CD4-positive, alpha-beta T cell treated with Interleukin-4 for 1 hour (primary cell): ENCODE measurements at places on chromosomes 12 and 14.

- DNase-seq, result no peak
These were observed 5.0 kb upstream of the SLC38A4 start for GRCh38 chr12:46830731-46831334.

- DNase-seq, result no peak
These were observed 457.9 kb upstream of the FOXG1 start for GRCh38 chr14:28308734-28309133.

DNA sequence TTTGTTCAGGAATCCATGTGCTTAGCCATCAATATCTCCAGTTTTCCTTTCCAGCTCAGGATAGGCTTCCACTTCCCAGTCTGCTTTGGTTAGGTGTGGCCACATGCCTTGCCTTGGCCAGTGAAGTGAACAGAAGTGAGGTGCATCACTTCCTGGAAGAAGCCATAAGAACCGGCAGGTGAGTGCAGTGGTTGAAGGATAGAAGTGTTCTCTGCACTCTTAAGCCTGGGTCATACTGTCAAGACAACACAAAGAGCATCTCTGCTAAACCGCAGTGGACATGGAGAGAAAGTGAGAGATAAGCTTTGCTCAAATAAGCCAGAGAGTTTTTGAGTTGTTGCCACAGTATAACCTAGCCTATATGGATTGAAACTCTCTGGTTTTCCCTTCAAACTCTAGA is 11.4 kb downstream of the GNG2 start:
- no peak for DNase-seq

- no peak for DNase-seq
These were observed 35.4 kb downstream of the MEG3 start for GRCh38 chr14:100861188-100861936.

- DNase-seq, result no peak
These were observed 828.3 kb upstream of the TMEM132C start for GRCh38 chr12:127438512-127439244.

DNA sequence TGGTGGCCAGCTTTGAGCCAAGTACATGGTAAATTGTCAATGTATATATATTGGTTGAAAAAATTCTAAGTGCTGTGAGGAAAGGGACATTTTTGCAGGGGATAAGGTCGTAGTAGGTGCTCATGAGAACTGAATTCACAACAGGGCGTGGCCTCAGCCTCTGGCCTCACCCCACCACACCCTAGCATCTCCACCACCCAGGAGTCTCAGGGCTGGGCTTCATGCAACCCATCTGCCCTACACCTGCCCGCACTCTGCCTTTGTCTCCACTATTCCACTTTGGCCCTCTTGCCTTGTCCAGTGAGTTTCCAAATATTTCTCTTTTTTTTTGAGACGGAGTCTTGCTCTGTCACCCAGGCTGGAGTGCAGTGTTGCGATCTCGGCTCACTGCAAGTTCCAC is 22.1 kb upstream of the AQP2 start:
- DNase-seq, result no peak

DNA sequence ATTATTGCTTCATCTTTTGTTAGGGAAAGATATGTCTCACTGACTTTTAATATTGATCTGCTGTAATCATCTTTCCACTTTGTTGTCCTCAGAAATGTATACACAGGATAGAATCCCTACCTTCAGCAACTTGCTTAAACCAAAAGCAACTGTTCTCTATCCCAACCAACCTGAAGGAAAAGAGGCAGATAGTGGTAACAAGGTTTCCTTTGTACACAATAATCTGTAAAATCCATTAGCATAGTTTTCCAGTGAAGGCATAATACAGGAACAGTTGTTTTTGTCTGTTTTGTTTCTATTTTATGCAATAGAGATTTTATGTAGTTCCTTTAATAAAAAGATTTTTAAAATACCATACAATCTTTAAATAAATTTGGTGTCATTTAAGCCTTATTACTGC is 170.5 kb downstream of the PIK3C2G start:
- DNase-seq, result no peak

DNA sequence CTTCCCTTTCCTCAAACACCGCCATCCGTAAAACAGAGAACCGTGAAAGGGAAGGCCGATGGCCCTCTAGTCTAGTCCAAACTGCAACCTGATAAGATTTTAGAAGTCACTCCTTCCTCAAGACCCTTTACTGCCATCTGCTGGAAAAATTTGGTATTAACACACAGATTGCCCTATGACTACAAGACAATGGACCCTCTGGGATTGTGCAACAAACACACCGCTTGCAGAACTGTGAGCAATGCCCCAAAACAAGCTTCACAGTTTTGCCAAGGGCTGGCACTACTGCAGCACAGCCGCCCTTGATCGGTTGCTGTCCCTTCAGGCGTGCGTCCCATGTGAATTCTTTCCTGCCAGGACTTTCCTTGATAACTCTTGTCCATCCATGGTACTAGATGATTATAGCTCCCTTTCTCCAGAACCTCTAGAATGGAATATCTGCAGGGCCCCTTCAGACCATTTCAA is 23.1 kb downstream of the LLPH start:
- peak; percentile 61 for DNase-seq

DNA sequence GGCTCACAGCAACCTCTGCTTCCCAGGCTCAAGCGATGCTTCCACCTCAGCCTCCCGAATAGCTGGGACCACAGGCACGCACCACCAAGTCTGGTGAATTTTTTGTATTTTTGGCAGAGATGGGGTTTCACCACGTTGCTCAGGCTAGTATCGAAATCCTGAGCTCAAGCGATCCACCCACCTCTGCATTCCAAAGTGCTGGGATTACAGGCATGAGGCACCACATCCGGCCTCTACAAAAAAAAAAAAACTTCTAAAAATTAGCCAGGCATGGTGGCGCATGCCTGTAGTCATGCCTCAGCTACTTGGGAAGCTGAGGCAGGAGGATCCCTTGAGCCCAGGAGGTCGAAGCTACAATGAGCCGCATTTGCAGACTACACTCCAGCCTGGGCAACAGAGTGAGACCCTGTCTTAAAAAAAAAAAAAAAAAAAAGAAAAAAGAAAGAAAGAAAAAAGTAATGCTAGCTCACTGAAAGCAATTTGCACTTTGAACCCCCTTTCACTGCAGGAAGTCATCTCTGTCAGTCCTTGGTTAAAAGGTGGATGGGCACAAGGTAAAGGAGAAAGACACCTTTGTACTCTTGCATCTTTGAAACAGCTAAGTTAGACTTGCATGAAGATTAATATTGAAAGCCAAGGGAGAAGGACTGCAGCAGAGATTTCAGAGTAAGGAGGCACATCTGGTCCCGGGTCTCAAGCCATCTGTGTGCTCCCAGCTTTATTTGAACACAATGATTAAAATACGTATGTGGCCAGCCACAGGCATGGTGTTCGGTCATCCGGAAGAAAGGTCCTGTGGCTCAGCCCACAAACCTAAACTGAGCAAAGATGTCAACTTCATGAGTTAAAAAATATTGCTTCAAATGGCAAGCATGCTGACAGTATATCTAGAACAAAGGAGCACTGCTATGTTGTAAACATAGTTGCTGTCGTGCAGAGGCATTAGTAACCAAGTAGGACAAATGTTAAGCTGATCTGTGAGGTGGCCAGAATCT is 103.8 kb upstream of the HMGA2 start:
- no peak for DNase-seq

DNA sequence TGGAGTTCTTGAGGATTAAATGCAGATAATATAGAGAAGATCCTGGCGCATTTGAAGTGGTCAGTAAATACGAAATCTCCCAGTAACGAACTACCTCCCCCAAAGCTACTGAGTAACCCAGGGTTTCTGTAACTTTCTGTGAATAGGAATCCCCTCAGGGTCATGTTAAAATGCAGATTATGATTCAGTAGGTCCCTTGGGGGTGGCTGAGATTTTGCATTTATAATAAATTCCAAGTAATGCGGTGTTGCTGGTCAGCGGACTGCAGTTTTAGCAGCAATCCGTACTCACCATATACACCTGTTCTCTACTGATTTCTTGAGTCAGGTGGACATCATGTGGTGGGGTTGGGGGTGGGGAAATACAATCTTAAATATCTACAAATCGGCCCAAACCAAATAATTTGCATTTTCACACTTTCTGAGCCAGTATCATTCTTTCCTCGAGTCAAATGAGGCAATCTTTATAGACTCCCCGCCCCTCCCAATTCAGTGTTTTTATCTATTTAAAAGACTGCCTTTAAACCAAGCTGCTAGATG is 868 bp downstream of the SPATA7 start:
- DNase-seq, result no peak

DNA sequence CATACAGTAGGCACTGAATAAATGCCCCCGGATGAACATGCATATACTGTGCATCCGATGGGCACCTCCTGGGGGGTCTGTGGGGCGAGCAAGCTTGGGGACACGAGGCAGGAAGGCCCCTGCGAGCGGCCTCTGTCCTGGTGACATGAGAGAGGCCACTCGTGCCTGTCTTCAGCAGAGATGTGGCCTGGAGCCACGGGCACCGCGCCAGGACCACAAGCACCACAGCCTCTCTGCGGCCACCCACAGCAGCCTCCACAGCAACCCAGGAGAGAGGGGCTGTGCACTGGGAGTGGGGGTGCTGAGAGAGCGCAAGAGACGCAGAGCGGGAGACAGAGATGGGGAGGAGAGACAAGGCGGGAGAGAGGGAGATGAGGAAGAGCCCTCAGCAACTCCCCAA is 118.5 kb downstream of the RFLNA start:
- no peak for DNase-seq

GRCh38 chr14:92340931-92341330 is 18.0 kb downstream of the SLC24A4 start:
- DNase-seq, result no peak

GRCh38 chr14:50801706-50802105 is 29.3 kb downstream of the NIN start:
- no peak for DNase-seq

- peak; percentile 24 for DNase-seq
These were observed 95.2 kb upstream of the PCED1B start for GRCh38 chr12:46983959-46984841.

DNA sequence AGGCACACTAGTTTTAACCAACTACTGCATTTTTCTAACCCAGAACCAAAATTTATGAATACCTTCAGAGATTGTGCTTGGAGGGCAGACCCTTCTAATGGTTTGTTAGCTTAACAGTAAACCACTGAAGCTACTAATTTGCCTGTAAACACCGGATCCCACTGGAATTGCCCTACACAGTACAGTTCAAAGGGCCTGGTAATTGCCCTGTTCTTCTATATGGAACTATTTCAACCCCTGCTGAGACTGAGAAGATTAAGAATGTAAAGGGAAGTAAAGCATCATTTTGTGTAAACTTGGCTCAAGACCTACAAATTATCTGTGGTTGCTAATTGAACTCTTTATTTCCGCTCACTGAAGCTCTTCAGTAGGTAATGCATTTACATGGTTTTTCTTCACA is 468.1 kb downstream of the NPAS3 start:
- no peak for DNase-seq
